ENCODE measurements at places on chromosomes 11 and 22. TPM values are rescaled to one million over a fixed set of nuclear protein-coding genes. Genes with fewer than 3 reads are reported as not detected.

The BCO2 gene
- 7.5 TPM for total RNA-seq

The OR5L2 gene
- not detected for total RNA-seq

The MS4A3 gene
- not detected for total RNA-seq

The ASRGL1 gene
- 0.28 TPM for total RNA-seq

The STX3 gene
- total RNA-seq: 11.2 TPM

The MYO18B gene
- total RNA-seq: under 0.01 TPM

The C1QTNF4 gene
- total RNA-seq: not detected

The NAV2 gene
- 4.1 TPM for total RNA-seq

The BTBD10 gene
- total RNA-seq: 56.0 TPM

The KRTAP5-8 gene
- not detected for total RNA-seq

The TMEM45B gene
- not detected for total RNA-seq

The LMNTD2 gene
- 0.28 TPM for total RNA-seq

The H19 gene
- total RNA-seq: 1.7 TPM

The NXPE2 gene
- 0.14 TPM for total RNA-seq

The FXYD2 gene
- not detected for total RNA-seq

The RAB1B gene
- total RNA-seq: 47.9 TPM

The APOA4 gene
- not detected for total RNA-seq

The PHLDA2 gene
- total RNA-seq: 1.6 TPM

The MMP1 gene
- 655 TPM for total RNA-seq

The PRMT3 gene
- 12.9 TPM for total RNA-seq

The ZC3H7B gene
- 57.3 TPM for total RNA-seq

The IPO7 gene
- 116 TPM for total RNA-seq

The TM7SF2 gene
- total RNA-seq: 22.8 TPM

The ANGPTL5 gene
- under 0.01 TPM for total RNA-seq

The OR5A1 gene
- not detected for total RNA-seq

The OR4A16 gene
- total RNA-seq: not detected

The EHF gene
- 0.09 TPM for total RNA-seq

The TBX10 gene
- not detected for total RNA-seq

The DRG1 gene
- total RNA-seq: 85.8 TPM

The MYEOV gene
- total RNA-seq: 0.74 TPM

The CCS gene
- total RNA-seq: 60.2 TPM

The OR10A2 gene
- not detected for total RNA-seq

The RAG2 gene
- not detected for total RNA-seq

The AIFM3 gene
- total RNA-seq: 1.3 TPM

The ZNF280B gene
- total RNA-seq: 0.46 TPM

The BDNF gene
- total RNA-seq: 48.4 TPM

The RIN1 gene
- total RNA-seq: 16.2 TPM

The GNAZ gene
- total RNA-seq: 3.7 TPM

The OR2AG1 gene
- not detected for total RNA-seq

The PLA2G3 gene
- total RNA-seq: 0.57 TPM

The CAPRIN1 gene
- total RNA-seq: 145 TPM

The LMO2 gene
- total RNA-seq: 0.14 TPM

The APOL4 gene
- 2.3 TPM for total RNA-seq

The CRY2 gene
- 14.9 TPM for total RNA-seq

Measured in smooth muscle cell of bladder (primary cell).